Effector CD4-positive, alpha-beta T cell (primary cell): ENCODE measurements at places on chromosomes 12 and 14.

- DNase-seq = no peak
Measured at GRCh38 chr14:21043387-21043973, 1.3 kb downstream of the RNASE7 start.

GRCh38 chr14:61113561-61114225 lies 132.6 kb downstream of the SLC38A6 start:
- DNase-seq = no peak

- no peak for DNase-seq
Measured at GRCh38 chr14:92702441-92702918, 45.9 kb downstream of the LGMN start.

GRCh38 chr12:94149781-94150239 lies 1.4 kb downstream of the PLXNC1 start:
- DNase-seq = no peak

GRCh38 chr12:2487278-2487677 lies 307.5 kb upstream of the FKBP4 start:
- DNase-seq = no peak

- DNase-seq = no peak
Measured at GRCh38 chr14:21974741-21975140, 301.1 kb upstream of the OR4E1 start.

GRCh38 chr12:41772478-41772877 lies 372.2 kb downstream of the GXYLT1 start:
- DNase-seq = no peak

GRCh38 chr12:46264057-46264456 lies 4.8 kb downstream of the SLC38A1 start:
- DNase-seq = no peak

GRCh38 chr12:55039395-55040354 lies 19.9 kb downstream of the NEUROD4 start:
- DNase-seq = no peak

DNA sequence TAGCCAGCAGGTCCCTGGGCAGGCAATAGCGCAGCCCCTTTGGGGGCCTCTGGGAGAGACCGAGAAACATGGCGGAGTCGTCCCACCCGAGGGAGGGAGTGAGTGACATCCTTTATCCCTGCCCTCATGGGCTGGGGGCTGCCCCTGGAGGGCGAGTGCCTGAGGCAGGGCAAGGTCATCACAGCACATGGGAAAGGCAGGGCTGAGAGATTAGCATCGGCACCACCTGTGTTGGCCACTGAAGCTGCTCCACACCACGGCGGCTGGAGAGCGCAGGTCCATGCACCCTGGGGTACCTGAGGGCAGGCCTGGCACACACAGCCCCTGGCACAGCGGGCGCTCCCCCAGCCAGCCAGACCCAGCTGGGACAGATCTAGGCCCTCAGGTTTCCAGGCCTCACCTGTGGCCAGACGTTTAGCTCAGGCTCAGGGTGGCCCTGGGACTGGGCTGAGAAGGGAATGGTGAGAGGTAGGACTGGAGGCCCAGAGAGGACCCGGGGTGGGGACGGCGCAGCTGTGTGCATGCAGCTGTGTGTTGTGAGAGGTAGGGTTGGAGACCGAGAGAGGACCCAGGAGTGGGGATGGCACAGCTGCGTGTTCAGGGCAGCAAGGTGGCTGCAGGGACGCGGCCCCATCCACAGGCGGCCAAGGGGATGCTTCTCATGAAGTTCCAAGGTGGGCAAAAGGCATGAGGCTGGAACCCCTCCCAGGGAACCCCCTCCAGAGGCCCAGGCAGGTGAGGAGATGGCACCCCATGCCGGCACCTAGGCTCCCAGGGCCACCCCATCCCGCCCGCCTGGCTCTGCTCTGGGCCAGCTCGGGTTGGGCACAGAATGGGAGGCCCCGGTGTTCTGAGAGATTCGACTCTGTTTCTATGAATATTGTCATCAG lies 74.1 kb downstream of the KIF26A start:
- DNase-seq = no peak

- DNase-seq = no peak
Measured at GRCh38 chr14:60643463-60644314, 5.6 kb downstream of the SIX1 start.

DNA sequence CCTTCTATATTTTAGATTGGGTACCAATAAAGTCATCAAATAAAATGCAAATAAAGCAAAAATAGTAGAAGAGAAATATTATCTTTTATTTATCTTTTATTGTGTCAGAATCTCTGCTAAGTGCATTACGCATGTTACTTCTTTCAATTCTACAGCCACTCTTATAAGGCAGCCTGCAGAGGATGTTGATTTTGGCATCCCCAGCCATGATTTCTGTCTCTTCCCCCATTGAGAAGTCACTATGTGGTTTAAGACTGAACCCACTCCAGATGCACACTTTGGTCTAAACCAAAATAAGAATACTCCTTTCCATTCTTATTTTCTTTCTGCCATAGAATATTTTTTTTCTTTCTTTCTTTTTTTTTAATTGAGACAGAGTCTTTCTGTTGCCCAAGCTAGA lies 56.0 kb upstream of the ACSS3 start:
- DNase-seq = no peak

GRCh38 chr14:55052269-55052930 lies 953 bp downstream of the MAPK1IP1L start:
- DNase-seq = no peak

GRCh38 chr14:94682061-94682516 lies 69.9 kb downstream of the SERPINA3 start:
- DNase-seq = no peak

- DNase-seq = no peak
Measured at GRCh38 chr12:63918800-63919300, 74.3 kb downstream of the SRGAP1 start.

- no peak for DNase-seq
Measured at GRCh38 chr14:56562883-56563282, 16.7 kb upstream of the TMEM260 start.

DNA sequence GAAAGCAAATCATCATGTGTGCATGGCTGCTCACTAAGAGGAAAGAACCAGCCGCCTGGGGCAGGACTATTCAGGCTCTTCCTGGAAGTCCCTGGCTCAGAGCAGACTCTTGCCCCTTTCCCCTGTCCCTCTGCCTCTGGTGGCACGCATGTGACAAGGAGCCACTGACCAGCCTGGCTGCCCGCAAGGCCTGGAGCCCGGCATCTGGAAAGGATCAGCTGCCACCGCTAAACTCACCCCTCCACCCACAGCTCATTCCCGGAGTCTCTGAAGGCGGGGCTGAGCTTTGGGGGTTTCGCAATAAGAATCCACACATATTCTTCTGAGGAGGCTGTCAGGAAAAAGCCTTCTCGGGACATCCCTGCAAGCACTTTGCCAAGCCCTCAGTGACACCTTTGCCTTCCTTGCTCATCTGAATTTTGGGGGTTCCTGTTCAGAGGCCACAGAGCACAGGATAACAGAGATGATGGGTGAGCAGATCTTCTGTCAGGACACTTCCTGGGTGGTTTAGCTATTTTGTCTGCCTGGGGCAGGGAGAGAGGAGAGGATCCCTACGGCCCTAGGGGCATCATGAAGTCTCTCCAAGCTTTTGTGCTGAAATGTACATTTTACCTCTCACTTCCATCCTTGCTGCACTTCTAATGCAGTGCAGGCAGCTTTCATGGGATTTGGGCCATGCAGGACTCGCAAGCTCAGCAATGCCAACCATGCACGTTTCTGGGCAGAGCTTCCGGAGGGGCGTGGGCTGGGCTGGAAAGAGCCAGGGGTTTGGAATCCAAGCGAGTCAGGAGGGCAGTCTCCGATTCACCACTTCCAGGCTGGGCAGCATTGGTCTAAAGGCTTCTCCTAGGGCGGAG lies 124.8 kb upstream of the MAP1LC3B2 start:
- no peak for DNase-seq

GRCh38 chr14:100568164-100568997 lies 18.8 kb downstream of the BEGAIN start:
- no peak for DNase-seq

- no peak for DNase-seq
Measured at GRCh38 chr14:54642801-54643695, 76.1 kb downstream of the SAMD4A start.

GRCh38 chr14:53767566-53767965 lies 189.1 kb downstream of the BMP4 start:
- no peak for DNase-seq

DNA sequence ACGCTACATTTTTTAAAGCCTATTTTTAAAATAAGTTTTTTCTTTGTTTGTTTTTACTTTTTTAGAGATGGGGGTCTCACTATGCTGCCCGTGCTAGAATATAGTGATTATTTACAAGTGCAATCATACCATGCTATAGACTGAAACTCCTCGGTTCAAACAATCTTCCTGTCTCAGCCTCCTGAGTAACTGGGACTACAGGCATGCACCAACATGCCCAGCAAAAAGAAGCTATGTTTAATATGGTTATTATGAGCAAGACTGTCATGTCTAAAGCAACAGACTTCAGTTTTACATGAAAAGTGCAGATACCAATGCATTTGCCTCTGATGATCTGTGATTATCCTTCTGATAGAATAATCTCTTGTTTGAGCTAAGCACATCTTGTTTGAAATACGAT lies 45.6 kb upstream of the SGPP1 start:
- no peak for DNase-seq

- no peak for DNase-seq
Measured at GRCh38 chr12:10361084-10361483, 28.8 kb downstream of the KLRK1 start.

DNA sequence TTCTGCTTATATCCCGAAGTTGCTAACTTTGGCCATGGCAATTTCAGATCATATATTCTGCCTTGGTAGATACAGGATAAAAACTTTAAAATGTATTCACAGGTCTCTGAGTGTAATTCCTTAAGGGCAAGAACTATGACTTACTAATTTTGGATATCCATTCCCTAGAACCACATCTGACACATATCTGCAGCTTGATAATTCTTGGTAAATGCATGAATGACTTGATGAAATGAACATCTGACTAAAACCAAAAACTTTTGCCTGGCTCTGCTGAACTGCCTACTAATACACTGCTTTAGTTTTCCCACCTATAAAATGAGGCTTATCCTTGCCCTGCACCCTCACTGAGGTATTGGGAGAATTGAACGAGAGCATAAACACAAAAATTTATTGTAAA lies 32.2 kb downstream of the SLC25A21 start:
- DNase-seq = no peak

GRCh38 chr12:105300883-105301282 lies 29.6 kb upstream of the C12orf75 start:
- DNase-seq = no peak

DNA sequence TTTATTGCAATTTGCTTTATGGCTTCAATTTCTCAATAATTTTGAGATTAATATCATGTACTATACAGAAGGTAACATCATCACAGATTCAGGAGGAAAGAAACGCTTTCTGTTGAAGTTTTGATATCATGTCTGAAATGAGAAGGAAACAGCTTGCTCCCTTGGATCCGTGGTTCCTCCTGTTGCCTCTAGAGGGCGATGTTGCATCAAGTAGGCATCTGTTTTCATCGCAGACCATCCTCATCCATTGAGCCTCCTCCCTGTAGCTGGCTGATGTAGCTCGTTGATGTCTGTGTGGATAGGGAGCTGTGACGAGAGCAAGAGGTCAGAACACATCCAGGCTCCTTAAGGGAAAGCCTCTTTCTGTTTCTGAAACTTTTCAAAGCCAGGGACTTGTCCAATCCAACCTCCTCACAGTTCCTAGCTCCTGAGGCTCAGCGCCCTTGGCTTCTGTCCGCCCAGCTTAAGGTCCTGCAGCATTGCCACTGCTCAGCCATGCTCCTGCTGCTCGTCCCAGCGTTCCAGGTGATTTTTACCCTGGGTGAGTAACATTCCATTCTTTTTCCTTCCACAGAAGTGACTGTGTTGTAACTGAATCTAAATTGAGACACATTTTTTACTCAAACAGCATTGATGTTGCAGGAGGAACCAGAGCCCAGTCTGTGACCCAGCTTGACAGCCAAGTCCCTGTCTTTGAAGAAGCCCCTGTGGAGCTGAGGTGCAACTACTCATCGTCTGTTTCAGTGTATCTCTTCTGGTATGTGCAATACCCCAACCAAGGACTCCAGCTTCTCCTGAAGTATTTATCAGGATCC lies 304.8 kb upstream of the OR4E1 start:
- peak; percentile 48 for DNase-seq

DNA sequence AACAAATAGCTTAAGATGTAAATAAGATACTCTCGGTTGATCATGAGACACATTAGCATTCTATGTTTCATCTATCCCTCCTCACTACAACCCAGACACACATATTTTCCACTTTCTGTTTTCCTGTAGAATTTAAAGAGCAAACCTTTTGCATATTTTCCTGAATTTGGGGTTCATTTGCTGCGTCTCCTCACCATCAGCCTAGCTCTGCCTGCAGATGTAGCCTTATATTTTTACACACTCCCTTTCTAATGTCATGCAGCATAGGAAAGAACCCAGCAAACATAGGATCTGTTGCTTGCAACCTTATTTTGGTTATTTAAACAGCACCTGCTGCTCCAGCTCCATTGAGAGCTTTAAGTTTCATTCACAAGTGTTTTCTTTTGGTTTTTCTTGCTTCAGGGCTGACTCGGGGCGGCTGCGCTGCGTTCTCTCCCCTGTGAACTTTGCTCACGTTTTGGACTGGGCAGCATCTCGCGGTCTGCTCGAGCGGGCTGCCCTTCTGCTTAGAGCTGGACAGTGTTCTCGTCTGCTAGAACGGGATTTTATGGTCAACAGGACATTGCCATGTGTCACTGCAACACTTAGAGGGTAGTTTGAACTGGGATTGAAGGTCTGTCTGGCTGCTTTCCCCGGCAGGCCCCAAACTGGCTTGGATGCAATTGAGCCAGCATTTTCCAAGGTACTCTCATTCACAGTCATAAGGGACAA lies 57.8 kb upstream of the VRK1 start:
- no peak for DNase-seq

DNA sequence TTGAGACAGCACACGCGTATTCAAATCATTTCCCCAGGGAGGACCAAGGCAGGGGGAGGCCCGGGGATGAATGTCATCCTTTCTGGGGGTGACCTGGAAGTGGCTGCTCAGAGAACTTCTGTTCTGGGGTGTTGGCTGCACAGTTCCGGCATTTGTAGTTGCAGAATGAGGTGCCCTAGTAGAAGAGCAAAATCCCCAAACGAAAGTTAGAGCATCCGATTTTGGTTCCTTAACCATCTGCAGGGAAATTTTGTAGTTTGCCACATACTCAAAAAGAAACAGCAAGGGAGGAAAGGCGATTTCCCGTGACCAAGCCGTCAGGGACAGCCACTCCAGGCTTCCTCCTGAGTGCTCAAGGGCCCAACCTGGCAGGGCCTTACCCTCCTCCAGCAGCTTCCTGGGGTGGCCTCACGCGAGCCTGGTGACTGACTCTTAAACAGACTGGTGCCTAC lies 13.0 kb upstream of the TRAF3 start:
- DNase-seq = no peak

GRCh38 chr12:116164250-116165035 lies 113.0 kb downstream of the MED13L start:
- DNase-seq = no peak

GRCh38 chr12:6899837-6900519 lies 4.6 kb upstream of the LRRC23 start:
- no peak for DNase-seq

GRCh38 chr14:102277874-102278630 lies 26.9 kb downstream of the MOK start:
- DNase-seq = no peak

- no peak for DNase-seq
Measured at GRCh38 chr12:53989227-53990113, 4.5 kb downstream of the HOXC10 start.

GRCh38 chr12:131471271-131471905 lies 239.5 kb upstream of the SFSWAP start:
- DNase-seq = no peak

GRCh38 chr12:16012117-16012516 lies 101.0 kb downstream of the DERA start:
- DNase-seq = no peak

- no peak for DNase-seq
Measured at GRCh38 chr12:16555630-16556029, 50.3 kb downstream of the LMO3 start.

- no peak for DNase-seq
Measured at GRCh38 chr12:114360485-114360884, 45.5 kb downstream of the TBX5 start.
